ENCODE measurements at places on chromosomes 4 and X. TPM values are rescaled to one million over a fixed set of nuclear protein-coding genes. Genes with fewer than 3 reads are reported as not detected.
A peak's percentile ranks its signal among the peaks of the same experiment; 100 is the strongest.

GRCh38 chrX:133913658-133914388 lies 71.6 kb downstream of the GPC3 start:
- no peaks in the 10 kb centered on the region for H3K36me3 ChIP-seq
- DNase-seq = no peak
- H3K4me1 ChIP-seq = no peaks in the 10 kb centered on the region
- no peak overlapping the region for H3K4me3 ChIP-seq
- H3K27me3 ChIP-seq = no peaks in the 10 kb centered on the region

GRCh38 chr4:134539729-134540231 lies 338.2 kb upstream of the PABPC4L start:
- no peaks in the 10 kb centered on the region for H3K27me3 ChIP-seq
- H3K4me1 ChIP-seq = no peaks in the 10 kb centered on the region
- H3K27ac ChIP-seq = no peak overlapping the region
- DNase-seq = no peak

DNA sequence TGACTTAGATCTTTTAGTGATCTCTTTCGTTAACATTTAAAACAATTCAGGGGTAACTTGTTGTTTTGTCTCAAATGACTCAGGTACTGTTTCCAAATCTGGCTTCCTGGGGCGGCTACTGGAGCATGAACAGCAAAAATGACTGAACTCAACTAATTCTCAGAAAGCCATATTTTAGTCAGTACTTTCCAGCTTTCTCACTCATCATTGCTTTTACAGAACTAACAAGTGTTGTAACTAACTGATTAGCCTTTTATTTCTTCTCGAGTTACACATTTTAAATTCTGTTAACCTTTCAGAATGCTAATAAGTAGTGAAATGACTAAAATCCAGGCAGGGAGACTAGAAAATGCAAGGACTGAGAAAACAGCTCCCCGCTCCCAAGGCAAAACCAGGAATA lies 55.3 kb downstream of the JADE3 start:
- H3K4me1 ChIP-seq = no peaks in the 10 kb centered on the region
- no peak overlapping the region for H3K4me3 ChIP-seq
- no peak for DNase-seq
- no peaks in the 10 kb centered on the region for H3K27me3 ChIP-seq
- no peaks in the 10 kb centered on the region for H3K36me3 ChIP-seq

DNA sequence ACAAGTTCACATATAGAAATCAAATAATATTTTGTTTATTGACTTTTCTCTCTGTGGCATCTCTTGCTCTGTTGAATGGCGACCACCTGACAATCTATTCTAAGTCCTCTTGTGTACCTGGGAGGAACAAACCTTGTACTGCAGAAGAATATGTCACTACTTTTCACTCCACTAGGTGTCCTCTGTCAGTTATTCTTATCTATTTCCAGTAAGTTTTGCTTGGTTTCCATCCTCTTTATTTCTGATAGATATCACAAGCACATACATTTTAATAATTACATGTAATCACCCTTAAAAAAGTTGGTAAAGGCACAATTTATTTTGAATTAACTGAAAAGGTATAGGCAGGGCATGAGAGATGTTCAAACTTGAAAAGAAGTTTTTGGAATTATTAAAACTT lies 238.4 kb downstream of the SNCA start:
- no peaks in the 10 kb centered on the region for H3K4me1 ChIP-seq
- H3K36me3 ChIP-seq = no peaks in the 10 kb centered on the region
- H3K27me3 ChIP-seq = no peaks in the 10 kb centered on the region
- no peak overlapping the region for H3K4me3 ChIP-seq
- DNase-seq = no peak
- H3K27ac ChIP-seq = no peak overlapping the region

- no peaks in the 10 kb centered on the region for H3K4me1 ChIP-seq
- no peaks in the 10 kb centered on the region for H3K27me3 ChIP-seq
- H3K27ac ChIP-seq = no peak overlapping the region
- H3K4me3 ChIP-seq = no peak overlapping the region
- no peaks in the 10 kb centered on the region for H3K36me3 ChIP-seq
- no peak for DNase-seq
Measured at GRCh38 chr4:28709891-28710290, 1849.2 kb downstream of the STIM2 start.

DNA sequence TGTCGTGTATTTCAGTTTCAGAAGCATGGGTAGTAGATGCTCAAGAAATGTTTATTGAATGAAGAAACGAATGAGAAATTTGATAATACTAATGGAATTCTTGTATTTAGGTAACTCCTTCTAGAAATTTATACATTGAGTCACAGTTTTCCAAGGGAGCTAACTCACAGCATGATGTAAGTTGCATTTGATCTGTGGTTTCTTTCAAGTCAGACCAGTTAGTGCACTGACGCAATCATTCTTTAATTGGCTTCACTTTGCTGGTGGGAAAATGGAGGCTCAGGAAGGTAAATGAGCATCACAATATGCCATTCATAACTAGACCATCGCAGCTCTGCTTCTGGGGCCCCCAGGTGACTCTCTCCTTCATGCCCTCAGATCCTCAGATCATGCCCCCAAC lies 17.3 kb upstream of the CWH43 start:
- no peaks in the 10 kb centered on the region for H3K36me3 ChIP-seq
- H3K4me1 ChIP-seq = no peaks in the 10 kb centered on the region
- no peaks in the 10 kb centered on the region for H3K27me3 ChIP-seq
- H3K27ac ChIP-seq = no peak overlapping the region
- no peak for DNase-seq

GRCh38 chr4:8592366-8593263 lies at the start of gene CPZ:
TSS of gene CPZ (plus strand) at chr4:8592765. CDS start at chr4:8592834, 69 bp downstream.
- H3K27me3 ChIP-seq = no peaks in the 10 kb centered on the region
- H3K4me3 ChIP-seq = peak within 1 kb of the TSS; percentile 2
- no peaks in the 10 kb centered on the region for H3K36me3 ChIP-seq
- peak within 1 kb of the TSS; percentile 75 for H3K27ac ChIP-seq
- H3K4me1 ChIP-seq = no peaks in the 10 kb centered on the region

Gene CENPI
- total RNA-seq = 1.4 TPM

GRCh38 chr4:13386405-13387107 lies 97.6 kb downstream of the RAB28 start:
- H3K4me1 ChIP-seq = no peaks in the 10 kb centered on the region
- H3K27ac ChIP-seq = no peak overlapping the region
- no peak for DNase-seq
- H3K27me3 ChIP-seq = no peaks in the 10 kb centered on the region
- H3K36me3 ChIP-seq = no peaks in the 10 kb centered on the region

DNA sequence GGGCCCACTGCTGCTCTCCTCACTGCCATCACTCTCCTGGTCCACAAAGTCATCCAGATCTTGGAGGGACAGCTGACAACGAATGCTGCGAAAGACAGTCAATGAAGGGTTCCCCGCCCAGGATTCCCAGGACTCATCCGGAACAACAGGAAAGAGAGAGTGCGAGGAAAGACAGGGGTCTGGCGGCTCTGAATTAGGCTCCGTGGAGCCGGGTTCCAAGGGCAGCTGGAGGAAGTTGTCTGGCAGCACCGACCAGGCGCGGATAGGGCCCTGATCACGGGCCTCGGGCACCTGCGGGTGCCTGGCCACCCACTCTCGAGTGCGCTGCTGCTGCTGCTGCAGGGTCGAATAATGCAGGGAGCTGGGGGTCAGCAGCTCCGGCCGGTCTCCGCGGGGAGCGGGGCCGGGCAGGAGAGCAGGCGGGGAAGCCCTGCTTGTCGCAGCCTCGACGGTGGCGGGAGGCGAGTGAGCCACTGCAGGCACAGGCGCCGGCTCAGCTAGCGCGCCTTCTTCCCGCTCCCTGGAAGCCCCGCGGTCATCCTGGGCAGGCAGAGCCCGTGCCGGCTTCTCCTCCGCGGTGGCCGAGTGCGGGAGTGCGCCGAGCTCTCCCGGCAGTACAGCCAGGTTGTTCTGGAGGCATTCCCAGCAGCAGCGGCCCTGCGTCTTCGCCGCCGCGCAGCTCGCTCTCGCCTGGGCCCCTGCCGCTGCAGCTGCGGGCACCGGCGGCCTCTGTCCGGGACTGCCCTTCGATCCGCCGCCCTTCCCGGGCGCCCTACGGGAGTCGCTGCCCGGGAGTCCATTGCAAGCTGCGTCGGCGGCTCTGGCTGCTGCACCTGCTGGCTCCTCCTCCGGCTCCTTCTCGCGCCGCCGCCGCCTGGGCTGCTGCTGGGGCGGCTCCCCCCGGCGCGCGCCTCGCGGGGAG lies 1.1 kb downstream of the SOWAHB start:
- H3K36me3 ChIP-seq = no peaks in the 10 kb centered on the region
- peak; percentile 54 for DNase-seq
- H3K4me3 ChIP-seq = peak overlapping the region; percentile 68
- peak overlapping the region; percentile 72 for H3K27ac ChIP-seq
- no peaks in the 10 kb centered on the region for H3K4me1 ChIP-seq

Gene VCX2
- total RNA-seq = not detected

- no peaks in the 10 kb centered on the region for H3K4me1 ChIP-seq
- no peak overlapping the region for H3K27ac ChIP-seq
- H3K36me3 ChIP-seq = no peaks in the 10 kb centered on the region
- H3K4me3 ChIP-seq = no peak overlapping the region
- no peaks in the 10 kb centered on the region for H3K27me3 ChIP-seq
Measured at GRCh38 chr4:7224001-7224400, 31.7 kb downstream of the SORCS2 start.

Gene ARMCX1
- total RNA-seq = 43.4 TPM

- no peak overlapping the region for H3K4me3 ChIP-seq
- DNase-seq = no peak
Measured at GRCh38 chrX:139560221-139560620, 29.7 kb downstream of the F9 start.

DNA sequence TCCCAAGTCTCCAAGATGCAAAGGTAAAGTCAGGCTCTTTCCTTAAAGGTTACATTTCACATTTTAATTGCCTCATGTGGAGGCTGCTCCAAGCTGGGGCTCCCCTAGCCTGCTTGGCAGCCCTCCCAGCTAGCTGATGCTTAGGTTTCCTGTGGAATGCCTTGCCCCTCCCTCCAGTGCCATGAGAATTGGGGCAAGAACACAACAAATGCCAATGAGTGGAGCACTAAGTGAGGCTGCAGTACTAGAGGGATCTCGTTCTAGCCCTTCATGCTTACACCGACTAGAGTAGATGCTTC lies 597.7 kb downstream of the MID1IP1 start:
- peaks cover 67% of the 10 kb centered on the region for H3K27me3 ChIP-seq
- no peak overlapping the region for H3K4me3 ChIP-seq
- no peaks in the 10 kb centered on the region for H3K36me3 ChIP-seq
- no peaks in the 10 kb centered on the region for H3K4me1 ChIP-seq
- DNase-seq = no peak

DNA sequence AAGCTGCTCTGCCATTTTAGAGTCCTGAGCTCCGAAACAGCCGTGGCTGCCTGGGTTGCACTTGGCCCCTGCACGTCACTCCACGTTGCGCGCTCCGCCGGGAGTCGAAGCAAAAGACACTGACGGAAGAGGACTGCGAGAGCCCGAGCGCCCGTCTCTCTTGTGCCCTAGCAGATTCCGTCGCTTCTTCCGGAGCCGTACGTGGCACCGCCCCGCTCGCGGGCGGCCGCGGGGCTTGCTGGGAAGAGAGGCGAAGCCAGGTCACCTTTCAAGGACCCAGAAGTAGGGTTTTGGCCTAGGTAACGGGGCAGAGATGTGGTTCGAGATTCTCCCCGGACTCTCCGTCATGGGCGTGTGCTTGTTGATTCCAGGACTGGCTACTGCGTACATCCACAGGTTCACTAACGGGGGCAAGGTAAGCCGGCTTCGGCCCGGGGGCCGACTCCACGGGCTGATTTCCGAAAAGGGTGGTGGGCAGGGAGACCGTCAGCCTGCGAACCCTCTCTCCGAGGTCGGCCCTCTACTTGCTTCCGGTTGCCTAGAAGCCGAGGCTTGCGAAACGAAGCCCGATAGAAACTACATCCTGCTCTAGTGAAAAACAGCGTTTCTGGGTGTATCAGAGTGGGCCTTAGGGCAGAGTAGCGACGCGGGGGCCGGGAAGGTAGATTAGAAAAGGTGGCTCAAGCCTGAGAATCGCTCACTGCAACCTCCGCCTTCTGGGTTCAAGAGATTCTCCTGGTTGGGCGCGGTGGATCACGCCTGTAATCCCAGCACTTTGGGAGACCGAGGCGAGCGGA lies at the start of the genes NDUFA1 and RNF113A:
Gene NDUFA1, plus strand, starts transcription at position 234 of the 797 bp plus-strand sequence. Its CDS starts 80 bp downstream, at position 314.
Gene RNF113A, minus strand, starts transcription at position 135 of the 797 bp plus-strand sequence. Its CDS starts 120 bp downstream, at position 15.
- H3K4me1 ChIP-seq = no peaks in the 10 kb centered on the region
- H3K4me3 ChIP-seq = peak within 1 kb of the TSS; percentile 64
- H3K27ac ChIP-seq = peak within 1 kb of the TSS; percentile 92
- H3K36me3 ChIP-seq = no peaks in the 10 kb centered on the region

Gene PRR27
- not detected for total RNA-seq

GRCh38 chr4:74037076-74037955 lies 1.2 kb downstream of the CXCL3 start:
- no peaks in the 10 kb centered on the region for H3K4me1 ChIP-seq
- peak overlapping the region; percentile 63 for H3K4me3 ChIP-seq
- no peak for DNase-seq
- no peaks in the 10 kb centered on the region for H3K36me3 ChIP-seq
- H3K27ac ChIP-seq = no peak overlapping the region

DNA sequence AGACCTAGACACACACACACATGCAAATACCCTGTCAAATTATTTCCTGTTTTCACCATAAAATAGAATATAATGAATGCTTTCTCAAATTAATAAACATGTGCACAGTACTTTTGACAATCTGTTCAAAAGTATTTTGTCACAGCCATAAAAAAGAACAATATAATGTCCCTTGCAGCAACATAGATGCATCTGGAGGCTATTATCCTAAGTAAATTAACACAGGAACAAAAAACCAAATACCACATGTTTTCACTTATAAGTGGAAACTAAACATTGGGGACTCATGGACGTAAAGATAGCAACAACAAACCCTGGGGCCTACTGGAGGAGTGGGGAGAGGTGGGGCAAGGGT lies 15.5 kb downstream of the RAB40A start:
- H3K4me1 ChIP-seq = no peaks in the 10 kb centered on the region
- H3K27me3 ChIP-seq = peaks cover 19% of the 10 kb centered on the region
- H3K4me3 ChIP-seq = no peak overlapping the region
- H3K36me3 ChIP-seq = no peaks in the 10 kb centered on the region

Gene PCSK1N
- 1.4 TPM for total RNA-seq

Gene NLGN3
- total RNA-seq = 0.32 TPM

Gene GRIA2
- 2.3 TPM for total RNA-seq

Gene SGCB
- 24.3 TPM for total RNA-seq

Gene VCX
- total RNA-seq = not detected

- DNase-seq = no peak
- no peaks in the 10 kb centered on the region for H3K36me3 ChIP-seq
- H3K4me1 ChIP-seq = no peaks in the 10 kb centered on the region
- no peaks in the 10 kb centered on the region for H3K27me3 ChIP-seq
- H3K27ac ChIP-seq = no peak overlapping the region
- H3K4me3 ChIP-seq = no peak overlapping the region
Measured at GRCh38 chrX:70231666-70232065, 2.8 kb upstream of the AWAT1 start.

Gene CLIC2
- 18.4 TPM for total RNA-seq

Gene ITGB1BP2
- total RNA-seq = 1.6 TPM

- H3K36me3 ChIP-seq = no peaks in the 10 kb centered on the region
- no peak overlapping the region for H3K27ac ChIP-seq
- H3K4me1 ChIP-seq = no peaks in the 10 kb centered on the region
- DNase-seq = no peak
- H3K27me3 ChIP-seq = no peaks in the 10 kb centered on the region
Measured at GRCh38 chrX:3191201-3191600, 149.9 kb downstream of the ARSF start.

Gene RASSF6
- 11.7 TPM for total RNA-seq

- no peaks in the 10 kb centered on the region for H3K27me3 ChIP-seq
- H3K4me1 ChIP-seq = no peaks in the 10 kb centered on the region
- no peak overlapping the region for H3K27ac ChIP-seq
- no peak for DNase-seq
- no peak overlapping the region for H3K4me3 ChIP-seq
Measured at GRCh38 chrX:154469114-154469513, 10.0 kb downstream of the LAGE3 start.

- H3K27me3 ChIP-seq = no peaks in the 10 kb centered on the region
- H3K36me3 ChIP-seq = no peaks in the 10 kb centered on the region
- DNase-seq = no peak
- H3K27ac ChIP-seq = no peak overlapping the region
- no peaks in the 10 kb centered on the region for H3K4me1 ChIP-seq
Measured at GRCh38 chrX:50971395-50971794, 60.9 kb downstream of the BMP15 start.
